ENCODE measurements at places on chromosomes 7 and 10. TPM values are rescaled to one million over a fixed set of nuclear protein-coding genes. Genes with fewer than 3 reads are reported as not detected.
A peak's percentile ranks its signal among the peaks of the same experiment; 100 is the strongest.

The ITPRID1 gene
- total RNA-seq = not detected

The CCDC6 gene
- 12.7 TPM for total RNA-seq

The ZNF33A gene
- 22.0 TPM for total RNA-seq

The CUZD1 gene
- total RNA-seq = 0.20 TPM

DNA sequence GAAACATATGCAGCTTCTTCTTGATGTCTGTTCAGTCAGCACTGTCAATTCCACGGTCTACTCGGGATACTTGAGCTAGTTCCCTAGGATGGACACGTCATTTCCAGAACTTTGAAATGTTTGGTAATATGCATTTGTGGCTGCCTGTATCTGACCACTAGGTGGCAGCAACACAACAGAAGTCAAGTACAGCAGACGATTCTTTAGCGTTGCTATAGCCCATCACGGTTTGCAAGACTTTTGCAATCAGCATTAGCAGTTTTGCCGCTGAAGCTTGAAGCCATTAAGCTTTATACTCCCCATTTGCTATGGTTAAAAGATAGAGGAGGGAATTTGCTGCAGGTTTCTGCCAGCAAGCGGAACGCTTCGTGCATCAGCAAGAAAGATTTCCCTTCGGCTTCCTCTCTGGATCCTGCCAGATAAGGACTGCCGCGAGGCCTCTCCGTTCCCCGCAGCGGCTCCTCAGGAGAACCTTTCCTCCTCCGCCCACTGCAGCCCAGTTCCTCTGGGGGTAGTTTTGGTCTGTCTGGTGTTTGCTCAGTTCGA is 63.5 kb downstream of the ABCC2 start:
- peak; percentile 95 for DNase-seq

DNA sequence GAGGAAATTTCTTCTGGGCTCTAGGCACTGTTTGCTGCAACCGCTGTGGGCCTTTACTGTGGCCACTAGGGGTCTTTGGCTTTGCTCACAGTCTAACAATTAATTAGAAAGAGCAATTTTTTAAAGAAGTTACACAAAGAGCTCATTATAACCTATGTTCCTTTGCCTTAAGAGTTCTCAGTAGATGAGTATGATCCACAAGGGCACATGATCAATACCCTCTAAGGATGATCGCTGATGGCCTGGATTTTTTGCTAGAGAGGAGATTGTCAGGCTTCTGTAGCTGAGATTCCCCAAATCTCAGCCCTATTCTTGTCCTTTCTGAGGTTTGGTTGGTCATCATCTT is 80.8 kb upstream of the RHOBTB1 start:
- peak; percentile 30 for DNase-seq

GRCh38 chr10:121294630-121295029 is 303.6 kb downstream of the FGFR2 start:
- DNase-seq = no peak

DNA sequence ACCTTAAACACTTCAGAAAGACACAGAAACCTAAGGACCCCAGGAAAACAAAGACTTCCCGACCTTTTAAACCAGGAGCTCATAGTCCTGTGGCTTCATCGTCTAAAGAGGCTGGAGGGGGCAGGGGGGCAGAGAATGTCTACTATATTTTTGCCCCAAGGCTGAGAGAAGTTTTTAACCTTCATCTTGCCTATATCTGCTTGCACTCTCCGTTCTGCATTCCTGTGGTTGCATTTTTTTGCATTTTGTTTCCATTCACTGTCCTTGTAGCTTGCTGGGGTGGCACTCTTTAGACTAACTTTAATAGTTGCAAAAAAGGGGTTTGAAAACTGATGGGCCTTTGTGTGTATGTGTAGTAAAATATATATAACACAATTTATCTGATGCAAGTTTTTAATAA is 23.7 kb downstream of the PRKAR2B start:
- no peak for DNase-seq

GRCh38 chr7:132276976-132277725 is 299.1 kb downstream of the PLXNA4 start:
- DNase-seq = peak; percentile 20

GRCh38 chr10:110138197-110138812 is 69.1 kb upstream of the MXI1 start:
- peak; percentile 73 for DNase-seq

DNA sequence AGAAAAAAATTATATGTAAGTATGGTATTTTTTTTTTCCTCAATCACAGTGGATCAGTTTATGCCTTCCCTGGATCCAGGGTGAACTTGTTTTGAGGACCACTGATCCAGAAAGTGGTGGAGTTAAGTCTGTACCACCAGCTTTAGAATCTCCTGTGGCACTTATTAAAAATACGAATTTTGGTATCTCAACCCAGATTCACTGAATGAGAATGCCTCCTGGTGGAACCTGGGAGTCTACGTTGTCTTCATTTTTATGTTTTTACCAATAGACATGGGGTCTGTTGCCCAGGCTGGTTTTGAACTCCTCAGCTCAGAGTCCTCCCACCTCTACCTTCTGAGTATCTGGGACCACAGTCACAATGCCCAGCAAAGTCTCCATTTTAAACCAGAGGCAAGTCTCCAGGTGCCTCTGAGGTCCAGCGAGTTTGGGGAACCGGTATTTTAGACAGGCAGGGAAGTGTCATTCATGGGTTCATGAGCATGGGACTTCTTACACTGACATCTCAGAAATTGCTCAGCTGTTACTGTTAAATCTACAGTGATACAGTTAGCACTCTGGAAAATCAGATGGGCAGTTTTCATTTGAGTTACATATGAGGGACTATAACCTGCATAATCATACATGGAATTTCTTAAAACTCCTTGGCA is 200.9 kb downstream of the AUTS2 start:
- DNase-seq = no peak

DNA sequence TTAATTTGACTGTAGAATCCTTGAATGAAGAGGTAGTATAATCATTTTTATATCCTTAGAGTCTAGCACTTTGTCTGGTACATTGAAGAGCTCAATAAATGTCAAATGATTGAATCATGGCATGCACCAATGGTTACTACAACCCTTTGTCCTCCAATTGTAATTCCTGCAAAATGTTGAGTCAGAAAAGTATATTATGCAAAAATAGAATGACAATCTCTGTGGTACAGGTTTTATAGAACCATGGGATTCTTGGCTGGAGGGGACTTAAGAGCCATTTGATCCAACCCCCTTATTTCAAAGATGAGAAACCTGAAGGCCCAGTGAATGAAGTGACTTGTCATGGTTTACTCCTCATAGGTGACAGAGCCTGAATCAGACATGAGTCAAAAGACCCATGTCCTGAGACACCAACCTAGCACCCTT is 30.9 kb upstream of the SMKR1 start:
- DNase-seq = no peak

DNA sequence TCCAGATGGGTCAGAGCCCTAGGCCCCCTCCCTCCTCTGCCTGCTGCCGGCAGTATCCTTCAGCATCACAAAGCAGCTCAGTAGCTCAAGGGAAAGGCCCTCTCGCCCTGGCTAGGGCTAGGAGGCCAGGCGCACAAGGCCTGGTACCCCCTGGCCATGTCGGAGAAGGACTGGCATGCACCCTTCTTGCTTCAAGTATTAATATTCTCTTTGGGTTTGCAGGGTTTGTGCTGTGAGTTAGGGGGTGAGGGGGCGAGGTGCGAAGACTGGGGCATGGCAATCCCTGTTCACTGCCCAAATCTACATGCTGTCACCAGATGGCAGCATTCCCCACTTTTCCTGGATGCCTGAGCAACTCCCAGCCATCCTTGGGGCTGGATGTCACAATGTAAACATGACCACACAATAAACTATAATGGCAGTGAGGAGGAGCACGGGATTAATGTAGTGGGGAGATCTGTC is 105.2 kb downstream of the NEURL1 start:
- DNase-seq = peak; percentile 71

DNA sequence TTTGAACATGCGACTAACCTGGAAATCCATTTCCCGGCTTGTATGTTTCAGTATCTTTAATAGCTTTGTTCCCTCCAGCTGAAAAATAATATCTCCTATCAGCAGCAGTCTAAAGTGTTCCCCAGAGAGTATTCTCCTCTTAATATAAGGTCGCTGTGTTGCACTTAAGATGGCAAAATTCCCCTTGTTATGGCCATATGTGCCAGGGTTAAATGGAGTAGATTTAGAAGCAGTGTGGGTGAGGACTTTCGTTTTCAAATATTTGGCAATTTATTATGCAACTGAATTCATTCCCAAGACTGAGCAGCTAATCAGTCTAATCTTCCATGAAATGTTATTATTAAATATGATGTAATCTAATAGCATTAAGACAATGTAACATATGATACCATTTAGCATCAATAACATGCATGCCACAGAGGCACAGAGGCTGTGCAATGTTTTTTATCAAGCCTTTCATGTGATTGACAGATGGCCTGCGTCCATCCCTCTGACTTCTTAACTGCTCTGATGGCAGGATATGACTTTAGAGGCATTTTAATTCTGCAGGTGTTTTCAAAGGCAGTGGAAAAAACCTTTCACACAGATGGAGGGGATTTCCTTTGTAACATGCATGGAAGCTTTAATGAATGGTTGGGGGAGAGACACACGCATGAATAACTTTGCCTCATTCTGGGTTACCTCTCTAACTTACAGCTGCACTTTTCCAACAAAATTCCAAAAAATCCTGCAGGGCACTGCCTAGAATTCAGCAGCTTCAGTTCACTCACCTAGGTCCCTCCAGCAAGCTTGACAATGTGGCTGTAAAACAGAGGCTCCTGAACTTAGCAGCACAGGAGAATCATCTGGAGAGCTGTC is 55.1 kb upstream of the ZPBP start:
- DNase-seq = no peak

- DNase-seq = no peak
Measured at GRCh38 chr7:112765105-112765504, 25.1 kb downstream of the TMEM168 start.

DNA sequence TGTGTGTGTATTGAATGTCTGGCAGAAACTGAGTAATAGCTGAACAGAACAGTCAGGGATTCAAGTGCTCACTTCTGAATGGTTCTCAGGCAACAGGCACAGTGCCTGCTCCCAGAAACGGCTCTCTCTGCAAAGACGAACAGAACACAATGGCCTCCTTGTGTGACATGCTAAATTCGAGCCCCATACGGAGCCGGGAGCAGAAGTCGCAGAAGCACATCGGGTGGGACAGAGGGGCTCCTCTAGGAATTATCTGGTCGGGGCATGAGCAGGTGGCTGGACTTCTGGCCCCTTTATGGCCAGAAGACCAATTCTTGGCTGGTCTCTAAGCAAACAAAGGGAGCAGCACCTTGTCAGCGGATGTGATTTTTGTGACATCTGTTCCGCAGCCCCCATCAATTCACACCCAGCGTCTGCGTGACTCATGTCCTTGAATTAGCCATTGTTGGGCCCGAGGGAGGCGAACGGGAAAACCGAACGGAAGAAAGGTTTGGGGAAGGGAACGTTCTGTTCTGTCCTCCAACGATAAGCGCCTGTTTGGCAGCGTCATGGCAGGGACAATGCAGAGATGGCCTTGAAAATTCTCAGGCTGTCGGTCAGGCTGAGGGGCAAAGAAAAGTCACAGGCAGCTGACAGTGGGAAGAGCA is 47.3 kb upstream of the NPTX2 start:
- peak; percentile 51 for DNase-seq

DNA sequence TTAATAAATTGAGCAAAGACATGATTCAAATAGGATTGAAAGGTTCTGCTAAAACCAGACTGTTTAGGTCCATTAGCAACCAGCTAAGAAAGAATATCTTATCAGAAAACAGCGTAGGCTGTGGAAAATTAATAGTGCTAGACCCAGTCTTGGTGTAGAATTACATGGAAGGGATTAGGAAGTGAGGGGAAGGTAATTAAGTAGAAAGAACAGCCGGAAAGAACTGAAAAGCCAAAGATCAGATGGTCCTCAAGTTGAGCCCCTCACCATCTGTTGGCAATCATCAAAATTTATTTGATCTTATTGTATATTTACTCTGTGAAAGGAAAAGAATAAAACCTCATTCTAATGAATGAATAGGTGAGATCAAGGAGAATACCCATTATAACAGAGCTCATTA is 50.1 kb downstream of the COL1A2 start:
- DNase-seq = no peak

- no peak for DNase-seq
Measured at GRCh38 chr7:128056901-128057300, 25.7 kb upstream of the LRRC4 start.

All from lung microvascular endothelial cell (primary cell).